ENCODE measurements at places on chromosomes 11 and 22.

DNA sequence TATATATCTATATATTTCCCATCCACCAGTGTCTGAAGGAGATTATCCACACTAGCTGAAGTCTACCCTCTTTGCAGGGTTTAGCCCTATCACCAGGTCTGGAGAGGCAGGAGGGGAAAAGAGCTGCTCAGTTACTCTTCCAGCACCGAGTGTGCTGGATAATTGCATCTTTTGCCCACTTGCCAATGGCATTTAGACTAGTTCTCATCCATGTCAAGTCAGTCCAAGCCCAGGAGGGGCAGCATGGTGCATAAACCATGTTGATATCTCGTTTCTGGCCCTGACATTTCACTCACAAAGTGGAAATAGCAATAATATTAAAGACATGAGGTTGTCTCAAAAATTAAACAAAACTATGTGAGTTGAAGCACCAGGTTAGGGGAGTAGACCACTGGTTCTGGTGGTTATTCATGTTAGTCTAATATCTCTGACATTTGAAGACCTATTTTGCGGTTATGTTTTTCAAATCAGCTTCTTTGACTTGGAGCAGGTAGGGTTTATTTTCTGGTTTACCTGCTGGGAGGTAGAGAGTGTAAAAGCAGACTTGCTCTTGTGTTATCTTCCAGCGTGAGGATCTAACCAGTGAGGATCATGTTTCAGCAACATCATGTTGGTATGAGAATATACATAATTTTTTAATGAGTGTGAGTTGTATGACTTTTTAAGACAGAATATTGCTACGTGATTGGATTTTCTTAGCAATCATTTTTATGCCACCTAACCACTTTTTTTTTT, 273.2 kb upstream of the KIRREL3 start:
- no peak for DNase-seq

DNA sequence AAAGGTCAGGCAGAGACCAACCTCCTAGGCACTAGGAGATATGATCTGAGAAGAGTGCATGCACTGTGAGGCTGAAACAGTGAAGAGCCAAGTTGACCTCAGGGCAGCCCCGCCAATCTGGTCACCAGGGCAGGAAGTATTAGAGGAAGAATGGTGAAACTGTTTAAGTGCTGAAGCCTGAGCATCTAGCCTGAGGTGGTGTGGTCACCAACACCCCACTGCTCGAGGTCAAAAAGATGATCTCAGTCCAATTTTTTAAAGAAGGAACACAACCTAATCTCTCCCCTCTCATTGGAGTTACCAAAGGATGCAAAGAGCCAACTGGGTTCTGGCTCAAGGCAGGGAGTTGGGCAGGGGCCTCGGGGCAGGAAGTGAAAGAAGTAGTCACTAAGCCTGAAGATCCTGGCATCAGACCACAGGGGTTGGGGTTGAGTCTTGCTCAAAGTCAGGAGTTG, 4.0 kb downstream of the APBB1 start:
- DNase-seq = peak; percentile 46

GRCh38 chr11:124329787-124330478, 9.9 kb upstream of the OR8D2 start:
- DNase-seq = no peak

- DNase-seq = no peak
Measured at GRCh38 chr11:119030029-119030328, 698 bp downstream of the SLC37A4 start.

DNA sequence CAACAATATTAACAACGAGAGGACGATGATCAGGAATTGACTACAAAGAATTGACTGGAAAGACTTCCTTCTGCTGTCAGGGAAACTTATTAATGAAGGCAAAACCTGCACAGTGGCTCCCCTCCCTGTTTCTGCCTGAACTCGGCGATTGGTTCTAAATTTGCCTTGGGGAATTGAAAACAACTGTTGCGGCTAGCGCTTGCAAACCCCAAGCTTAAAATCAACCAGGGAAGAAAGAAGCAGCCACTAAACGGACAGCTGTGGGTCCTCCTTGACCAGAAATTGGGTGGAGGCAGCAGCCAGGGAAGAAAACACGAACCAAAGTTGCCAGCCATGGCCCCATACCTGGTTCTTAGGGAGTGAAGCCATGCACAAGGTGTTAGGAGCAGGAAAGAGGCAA, 383.5 kb upstream of the CADM1 start:
- no peak for DNase-seq

DNA sequence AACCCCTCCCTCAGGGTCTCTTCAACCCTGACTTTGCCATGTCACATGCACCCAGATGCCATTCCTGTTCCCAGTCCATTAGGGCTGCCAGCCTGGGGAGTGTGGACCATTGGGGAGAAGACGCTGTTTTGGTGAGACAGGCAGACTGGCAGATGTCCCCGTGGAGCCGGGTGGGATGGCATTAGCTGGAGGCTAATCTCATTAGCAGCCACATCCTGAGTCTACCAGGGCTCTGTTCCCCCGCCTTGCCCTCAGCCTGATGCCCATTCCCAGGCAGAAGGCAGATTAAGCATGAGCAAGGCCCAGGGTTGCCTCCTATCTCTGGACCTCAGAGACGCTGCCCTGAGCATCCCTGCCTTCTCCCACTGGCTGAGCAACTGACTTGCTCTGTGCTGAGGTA, 46.4 kb upstream of the ALX4 start:
- DNase-seq = no peak

DNA sequence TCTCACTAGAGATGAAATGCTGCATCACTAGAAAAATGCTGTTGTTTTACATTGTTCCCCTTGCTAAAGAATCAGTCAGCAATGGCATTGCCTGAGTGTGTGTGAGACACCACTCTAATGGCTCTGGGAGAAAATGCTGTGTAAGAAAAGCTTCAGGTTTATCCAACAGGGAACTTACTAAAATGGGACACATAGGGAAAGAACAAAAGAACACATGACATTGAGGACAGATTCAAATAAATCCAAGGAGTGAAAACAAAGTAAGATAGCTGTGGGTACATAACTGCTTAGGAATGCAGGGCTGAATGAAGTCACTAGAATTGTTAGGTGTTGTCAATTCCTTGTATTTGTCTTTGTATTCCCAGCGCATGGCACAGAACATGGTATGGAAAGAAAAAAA, 24.2 kb downstream of the BLID start:
- no peak for DNase-seq

- no peak for DNase-seq
Measured at GRCh38 chr11:114776956-114777355, 98.6 kb downstream of the NXPE2 start.

DNA sequence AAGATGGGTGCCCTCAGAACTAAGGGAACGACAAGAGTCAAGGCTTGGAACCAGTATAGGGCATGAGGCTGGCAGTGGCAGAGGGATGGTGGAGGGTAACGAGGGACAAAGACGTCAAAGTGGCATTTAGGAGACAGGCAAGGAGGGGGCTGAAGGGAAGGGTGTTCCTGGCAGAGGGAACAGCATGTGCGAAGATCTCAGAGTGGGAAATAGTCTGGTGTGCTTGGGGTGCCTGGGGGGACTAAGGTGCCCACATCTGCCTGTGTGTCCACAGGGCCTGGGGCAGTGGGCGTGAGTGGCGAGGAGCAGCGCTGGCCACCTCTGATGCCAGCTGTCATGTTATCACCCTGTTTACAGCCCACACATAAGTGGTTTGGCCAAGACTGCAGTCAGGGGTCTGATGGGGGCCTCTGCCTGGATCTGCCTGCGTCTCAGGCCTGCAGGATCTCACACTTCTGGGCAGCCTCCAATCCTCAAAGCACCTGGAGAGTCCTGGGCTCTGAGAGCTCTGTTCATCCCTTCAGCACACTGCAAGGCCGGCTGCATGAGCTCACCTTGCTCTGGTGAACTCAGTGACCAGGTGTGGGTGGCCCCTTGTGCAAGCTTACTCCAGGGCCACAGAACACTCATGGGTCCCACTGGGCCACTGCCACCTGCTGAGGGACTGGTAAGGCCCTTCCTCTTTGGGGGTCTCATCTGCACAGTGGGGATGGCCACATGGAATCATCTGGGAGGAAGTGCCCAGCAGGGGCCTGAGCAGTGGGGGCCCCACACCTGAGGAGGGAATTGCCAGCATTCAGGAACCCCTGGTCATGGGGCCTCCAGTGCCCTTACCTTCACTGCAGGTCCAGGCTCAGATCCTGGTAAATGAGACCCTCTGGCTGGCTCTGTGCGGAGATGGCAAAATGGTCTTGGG, 89.7 kb upstream of the SHISAL1 start:
- no peak for DNase-seq

DNA sequence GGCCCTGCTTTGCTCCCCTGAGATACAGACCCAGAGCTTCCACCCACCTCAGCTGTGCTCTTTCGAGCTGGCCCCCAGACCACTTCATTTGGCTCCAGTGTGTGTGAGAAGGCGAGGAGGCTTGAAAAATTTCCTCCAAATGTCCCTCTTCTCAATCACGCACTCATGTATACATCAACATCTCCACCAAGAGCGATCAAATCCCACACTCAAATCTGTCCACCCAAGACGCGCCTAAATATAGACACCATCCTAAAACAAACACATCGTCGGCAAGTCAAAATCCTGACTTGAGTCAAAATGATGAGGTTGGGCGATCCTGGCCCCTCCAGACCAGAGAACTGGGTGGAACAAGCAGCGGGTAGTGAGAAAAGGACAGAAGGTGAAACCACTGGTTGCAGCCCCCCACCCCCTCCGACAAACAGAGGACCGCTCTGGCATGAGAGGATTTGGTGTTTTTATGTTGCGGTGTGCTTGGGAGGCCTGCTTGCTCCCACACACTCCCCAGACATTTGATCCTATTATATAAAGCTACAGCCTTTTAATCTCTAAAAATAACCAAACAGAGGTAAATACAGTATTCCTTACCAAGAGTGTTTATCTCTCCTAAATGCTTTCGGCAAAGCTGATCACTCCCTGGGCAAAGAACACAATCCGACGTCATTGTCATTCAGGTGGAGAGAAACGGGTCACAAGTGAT, 10.2 kb downstream of the MN1 start:
- DNase-seq = no peak

GRCh38 chr11:126485021-126485792, 129.7 kb downstream of the ST3GAL4 start:
- DNase-seq = no peak

DNA sequence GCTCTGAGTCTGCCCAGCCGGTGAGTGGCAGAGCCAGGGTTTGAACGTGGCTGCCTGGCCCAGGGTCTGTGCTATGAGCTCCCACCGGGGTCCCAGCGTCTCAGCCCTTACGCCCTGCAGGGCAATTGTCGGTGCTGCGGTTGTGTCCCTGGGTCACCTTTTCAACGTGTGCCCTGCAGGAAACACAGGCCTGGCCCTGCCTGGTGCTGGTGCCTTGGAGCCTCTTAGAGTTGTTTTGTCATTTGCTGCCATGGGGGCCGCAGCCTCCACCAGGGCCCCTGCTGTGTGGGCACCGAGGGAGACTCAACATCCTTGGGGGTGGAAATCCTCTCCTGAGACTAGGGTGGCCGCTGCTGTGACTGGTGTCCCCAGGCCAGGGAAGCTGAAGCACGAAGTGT, 50.6 kb upstream of the SLC22A12 start:
- no peak for DNase-seq

- DNase-seq = no peak
Measured at GRCh38 chr11:66116576-66117361, 46.7 kb downstream of the PACS1 start.

DNA sequence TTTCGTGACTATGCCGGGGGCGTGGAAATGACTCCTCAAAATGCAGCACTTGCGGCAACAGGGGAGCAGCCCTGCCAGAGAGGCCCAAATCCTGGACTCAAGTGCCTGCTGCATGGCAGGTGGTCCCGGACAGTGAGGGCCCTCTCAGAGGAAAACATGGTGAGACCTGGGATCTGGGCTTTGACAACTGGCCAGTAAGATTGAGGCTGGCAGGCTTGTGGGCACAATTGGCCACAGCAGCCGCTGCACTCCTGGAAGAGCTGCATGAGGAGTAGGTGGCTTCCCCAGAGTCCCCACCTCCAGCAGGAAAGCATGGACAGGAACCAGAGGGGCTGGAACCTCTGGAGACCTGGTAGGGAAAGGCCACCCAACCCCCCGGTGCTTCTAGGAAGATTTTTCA, 13.4 kb downstream of the LINC01488 start:
- DNase-seq = no peak

GRCh38 chr22:43992331-43992821, 31.7 kb upstream of the PARVB start:
- DNase-seq = no peak

GRCh38 chr11:133216813-133217212, 315.5 kb downstream of the OPCML start:
- no peak for DNase-seq

DNA sequence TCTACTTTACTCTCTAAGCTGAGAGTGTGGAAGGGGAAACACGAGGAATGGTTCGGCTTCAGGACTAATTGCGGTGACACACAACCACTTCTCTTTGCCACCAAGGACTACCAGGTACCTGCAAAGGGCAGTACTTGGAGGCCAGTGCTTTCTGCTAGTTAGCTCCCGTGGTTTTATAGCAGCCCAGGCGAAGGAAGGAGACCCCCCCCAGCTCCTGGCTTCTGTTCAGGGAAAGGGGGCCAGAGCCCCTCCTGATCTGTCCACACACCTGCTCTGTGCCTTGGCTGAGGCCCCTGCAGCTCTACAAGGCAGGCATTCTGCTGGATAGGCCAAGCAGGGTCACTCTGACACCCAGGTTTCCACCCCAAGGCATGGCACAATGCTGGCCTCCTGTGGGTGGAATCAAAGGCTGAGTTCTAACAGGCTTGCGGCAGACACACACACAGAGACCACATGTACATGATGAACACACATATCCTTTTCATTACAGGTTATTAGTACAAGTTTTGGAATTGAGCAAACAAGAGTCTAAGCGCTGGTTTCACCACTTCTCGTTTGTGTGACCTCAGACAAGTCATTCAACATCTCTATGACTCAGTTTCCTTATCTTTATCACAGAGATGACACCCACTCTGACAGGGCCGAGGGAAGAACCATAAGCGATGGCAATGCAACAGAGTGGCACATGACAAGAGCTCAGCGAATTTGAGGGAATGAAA, 7.5 kb downstream of the SERPIND1 start:
- DNase-seq = no peak

DNA sequence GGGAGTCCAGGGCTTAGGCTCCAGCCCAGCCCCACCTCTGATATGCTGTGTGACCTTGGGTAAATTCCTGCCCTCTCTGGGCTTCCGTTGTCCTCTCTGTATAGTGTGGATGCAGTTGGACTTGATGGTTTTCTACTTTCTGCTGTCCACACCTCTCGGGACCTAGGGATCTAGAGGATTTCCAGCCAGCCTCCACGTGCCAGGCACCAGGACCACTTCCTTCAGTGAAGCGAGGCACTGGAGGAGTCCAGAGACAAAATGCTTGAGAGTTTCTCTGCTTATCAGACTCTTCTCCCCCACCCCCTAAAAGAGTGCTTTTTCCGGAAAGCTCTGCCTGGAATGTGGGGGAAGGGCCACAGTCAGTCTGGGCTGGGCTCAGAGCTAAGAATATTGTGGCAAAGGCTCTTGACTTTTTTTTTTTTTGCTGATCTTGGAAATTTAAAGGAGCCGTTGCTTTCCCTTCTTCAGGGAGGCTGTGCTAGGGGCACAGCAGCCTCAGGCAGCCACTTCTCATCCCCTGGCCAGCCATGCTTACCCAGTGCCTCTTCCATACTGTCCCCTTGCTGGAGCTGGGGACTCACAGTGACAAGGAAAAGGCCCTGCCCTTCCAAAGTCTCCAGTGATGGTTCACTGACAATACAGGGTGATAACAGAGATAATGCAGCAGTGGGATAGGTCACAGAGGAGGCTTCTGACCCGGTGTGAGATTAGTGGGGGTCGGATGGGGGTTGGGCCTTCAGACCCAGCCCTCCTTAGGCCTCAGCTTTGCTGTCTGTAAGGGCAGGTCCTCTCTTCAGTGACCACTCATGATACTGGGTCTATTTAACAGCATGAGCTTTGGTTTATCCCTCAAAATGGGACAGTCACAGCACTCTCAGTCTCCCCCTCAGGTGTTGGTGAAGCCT, 2.9 kb upstream of the SERPINH1 start:
- DNase-seq = no peak

GRCh38 chr11:122727101-122727929, 71.8 kb downstream of the UBASH3B start:
- no peak for DNase-seq
